CD4-positive, alpha-beta T cell treated with Interleukin-10 for 1 hour (primary cell): ENCODE measurements at places on chromosomes 7 and 10.
A peak's percentile ranks its signal among the peaks of the same experiment; 100 is the strongest.

GRCh38 chr10:1677307-1677939, 59.9 kb downstream of the ADARB2 start:
- DNase-seq: no peak

DNA sequence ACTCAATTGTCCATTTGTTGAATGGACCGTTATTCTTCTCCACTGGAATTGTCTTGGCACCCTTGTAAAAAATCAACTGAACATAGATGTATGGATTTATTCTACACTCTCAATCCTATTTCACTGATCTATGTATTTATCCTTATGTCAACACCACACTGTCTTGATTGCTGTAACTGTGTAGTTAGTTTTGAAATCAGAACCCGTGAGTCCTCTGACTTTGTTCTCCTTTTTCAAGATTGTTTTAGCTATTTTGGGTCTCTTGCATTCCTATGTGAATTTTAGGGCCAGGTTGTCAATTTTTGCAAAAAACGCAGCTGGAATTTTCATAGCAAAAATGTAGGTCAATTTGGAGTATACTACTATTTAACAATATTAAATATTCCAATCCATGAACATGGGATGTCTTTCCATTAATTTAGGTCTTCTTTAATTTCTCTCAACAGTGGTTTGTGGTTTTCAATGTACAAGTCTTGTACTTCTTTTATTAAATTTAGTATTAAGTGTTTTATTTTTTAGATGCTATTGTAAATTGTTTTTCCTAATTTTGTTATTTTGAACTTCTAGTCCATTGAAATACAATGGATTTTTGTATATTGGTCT, 10.0 kb downstream of the CAMK2B start:
- DNase-seq: no peak

DNA sequence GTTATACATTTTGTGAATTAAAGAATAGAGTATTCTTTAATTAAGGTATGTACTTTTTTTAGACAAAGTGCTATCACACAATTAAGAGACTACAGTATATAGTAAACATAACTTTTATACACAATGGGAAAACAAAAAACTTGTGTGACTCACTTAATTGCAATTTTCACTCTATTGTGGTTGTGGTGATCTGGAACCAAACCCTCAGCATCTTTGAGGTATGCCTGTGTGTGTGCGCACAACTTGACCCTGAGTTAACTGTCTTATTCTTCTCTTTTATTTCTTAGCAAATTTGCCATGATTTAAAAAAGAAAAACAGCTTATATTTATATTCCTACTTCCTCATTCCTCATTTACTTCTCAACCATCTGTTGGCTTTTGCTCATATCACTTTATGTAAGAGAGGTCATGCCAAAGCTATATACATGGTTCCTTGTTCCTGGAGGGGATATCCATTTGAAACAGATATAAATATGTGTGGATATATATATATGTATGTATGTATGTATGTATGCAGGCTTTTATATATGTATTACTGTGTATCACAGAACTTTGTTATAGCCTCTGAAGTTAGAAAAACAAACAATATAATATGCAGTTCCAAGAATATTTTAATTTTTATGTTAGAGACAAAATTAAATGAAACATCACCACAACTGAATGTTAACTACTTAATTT, 259.5 kb upstream of the HGF start:
- no peak for DNase-seq

- no peak for DNase-seq
These were observed 2.9 kb upstream of the GTPBP4 start for GRCh38 chr10:985361-985760.

GRCh38 chr10:10892290-10892875, 125.3 kb upstream of the CELF2 start:
- no peak for DNase-seq

DNA sequence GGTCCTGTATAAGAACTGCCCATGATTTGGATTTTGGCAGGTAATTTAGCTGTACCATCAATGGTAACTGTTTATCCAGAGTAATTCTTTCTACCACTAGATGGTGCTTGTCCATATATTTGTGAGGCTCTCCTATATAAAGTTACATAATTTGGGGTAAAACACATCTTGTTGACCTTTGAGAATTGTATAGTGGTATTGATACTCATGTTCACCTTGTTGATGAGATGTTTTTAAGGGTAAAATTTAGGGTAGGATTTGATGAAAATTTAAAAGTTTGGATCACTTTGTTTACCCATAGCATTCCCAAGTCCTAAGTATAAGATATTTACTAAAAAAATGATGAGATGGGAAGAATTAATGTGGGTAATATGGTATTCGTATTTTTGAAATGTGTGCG, 31.6 kb downstream of the ST7 start:
- peak; percentile 52 for DNase-seq

GRCh38 chr7:52648872-52649271, 386.6 kb upstream of the POM121L12 start:
- no peak for DNase-seq

- no peak for DNase-seq
These were observed 83.7 kb downstream of the VPS50 start for GRCh38 chr7:93315896-93316295.

GRCh38 chr10:88073682-88074081, 210.3 kb downstream of the PTEN start:
- no peak for DNase-seq

- no peak for DNase-seq
These were observed 95.5 kb upstream of the AGK start for GRCh38 chr7:141455723-141456122.

DNA sequence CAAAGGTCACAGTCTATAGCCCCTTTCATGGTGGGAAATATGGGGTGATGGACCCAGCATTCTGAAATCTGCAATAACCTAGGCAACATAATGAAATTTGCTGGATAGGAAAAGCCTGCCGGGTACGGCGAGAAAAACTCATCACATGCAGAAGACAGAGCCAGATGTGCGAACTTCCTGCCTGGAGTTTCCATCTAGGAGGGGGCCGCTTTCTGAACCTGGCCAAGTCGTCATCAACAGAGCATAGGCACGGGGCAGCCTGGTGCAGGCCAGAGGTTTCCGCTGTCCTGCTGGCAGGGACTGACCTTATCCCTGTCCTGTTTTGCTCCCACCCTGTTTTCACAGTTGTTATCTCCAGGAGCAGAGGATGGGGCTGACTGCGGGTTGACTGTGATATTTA, 27.4 kb downstream of the CCDC3 start:
- DNase-seq: no peak

DNA sequence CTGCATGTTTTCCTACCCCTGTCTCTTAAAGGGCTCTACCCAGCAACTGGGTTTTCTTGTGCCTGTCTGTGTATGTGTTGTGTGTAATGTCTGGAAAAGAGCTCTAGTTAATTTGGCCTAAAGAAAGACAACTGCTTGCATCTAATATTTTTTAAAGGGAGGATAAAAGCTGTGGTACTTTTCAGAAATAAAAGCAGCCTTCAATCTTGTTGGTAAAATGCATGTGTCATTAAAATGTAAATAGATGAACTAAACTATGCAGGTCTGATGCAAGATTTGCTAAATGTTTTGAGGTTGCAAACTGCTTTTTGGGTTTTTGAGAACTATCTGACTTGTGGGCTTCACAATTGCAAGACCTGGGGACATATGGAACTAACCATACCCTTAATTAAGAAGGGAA, 445.3 kb downstream of the HTR7 start:
- DNase-seq: no peak

DNA sequence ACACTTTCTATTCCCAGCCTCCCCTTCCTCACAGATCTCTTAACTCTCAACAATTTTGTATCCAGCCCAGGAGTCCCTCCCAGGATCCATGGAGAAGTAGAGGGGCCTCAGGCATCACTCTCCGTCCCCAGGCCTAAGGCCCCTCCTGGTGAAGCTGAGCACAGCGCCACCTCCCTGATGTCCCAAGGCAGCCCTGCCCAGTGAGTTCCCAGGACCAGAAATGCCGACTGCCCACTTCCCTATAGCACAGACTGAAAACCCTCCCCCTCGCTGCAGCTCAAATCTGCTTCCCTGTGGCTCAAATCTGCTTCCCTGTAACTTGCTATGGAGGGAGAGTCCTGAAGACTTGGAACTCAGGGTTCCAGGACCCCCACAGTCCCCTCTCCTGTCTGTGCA, 35.6 kb downstream of the YKT6 start:
- no peak for DNase-seq

GRCh38 chr7:150398108-150398964, 19.2 kb downstream of the ZNF775 start:
- DNase-seq: no peak

- DNase-seq: no peak
These were observed 573.5 kb downstream of the TNS3 start for GRCh38 chr7:47008461-47008860.

DNA sequence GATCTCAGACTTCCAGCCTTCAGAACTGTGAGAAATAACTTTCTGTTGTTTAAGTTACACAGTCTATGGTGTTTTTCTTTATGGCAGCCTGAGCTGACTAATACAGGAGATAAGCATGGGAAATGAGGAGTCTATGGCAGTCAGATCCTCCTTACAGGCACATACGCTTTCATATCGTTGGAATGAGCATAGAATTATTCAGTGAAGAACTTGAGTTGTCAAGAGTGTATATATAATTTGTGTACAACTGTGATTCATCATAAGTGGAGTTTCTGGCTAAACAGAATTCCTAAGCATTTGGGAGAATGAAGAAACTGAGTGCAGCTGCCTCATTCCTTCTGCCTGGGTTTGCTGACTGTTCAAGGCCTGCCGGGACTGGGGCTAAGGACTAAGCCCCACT, 516.7 kb downstream of the ADRA2A start:
- no peak for DNase-seq
